AG09309 (cell line): ENCODE measurements at places on chromosomes 3 and 15.

- no peak for DNase-seq
These were observed 21.9 kb downstream of the TNK2 start for GRCh38 chr3:195886181-195887141.

DNA sequence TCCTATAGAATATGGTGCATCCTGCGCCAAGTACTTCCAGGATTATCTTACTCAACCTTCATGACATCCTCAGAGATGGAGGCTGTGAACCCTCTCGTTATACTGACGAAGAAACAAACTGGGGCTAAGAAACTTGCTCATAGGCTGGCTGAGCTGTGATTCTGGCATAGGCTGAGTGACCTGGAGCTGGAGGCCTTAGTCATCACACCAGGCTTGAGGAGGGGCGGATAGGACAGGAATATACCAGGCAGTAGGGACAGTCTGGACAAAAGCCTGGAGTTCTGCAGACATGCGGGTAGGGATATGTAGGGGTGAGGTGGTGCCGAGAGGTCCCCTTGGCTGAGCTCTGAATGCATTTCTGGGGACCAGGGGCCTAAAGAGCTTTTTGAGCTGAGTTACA, 18.1 kb downstream of the HEMK1 start:
- no peak for DNase-seq

DNA sequence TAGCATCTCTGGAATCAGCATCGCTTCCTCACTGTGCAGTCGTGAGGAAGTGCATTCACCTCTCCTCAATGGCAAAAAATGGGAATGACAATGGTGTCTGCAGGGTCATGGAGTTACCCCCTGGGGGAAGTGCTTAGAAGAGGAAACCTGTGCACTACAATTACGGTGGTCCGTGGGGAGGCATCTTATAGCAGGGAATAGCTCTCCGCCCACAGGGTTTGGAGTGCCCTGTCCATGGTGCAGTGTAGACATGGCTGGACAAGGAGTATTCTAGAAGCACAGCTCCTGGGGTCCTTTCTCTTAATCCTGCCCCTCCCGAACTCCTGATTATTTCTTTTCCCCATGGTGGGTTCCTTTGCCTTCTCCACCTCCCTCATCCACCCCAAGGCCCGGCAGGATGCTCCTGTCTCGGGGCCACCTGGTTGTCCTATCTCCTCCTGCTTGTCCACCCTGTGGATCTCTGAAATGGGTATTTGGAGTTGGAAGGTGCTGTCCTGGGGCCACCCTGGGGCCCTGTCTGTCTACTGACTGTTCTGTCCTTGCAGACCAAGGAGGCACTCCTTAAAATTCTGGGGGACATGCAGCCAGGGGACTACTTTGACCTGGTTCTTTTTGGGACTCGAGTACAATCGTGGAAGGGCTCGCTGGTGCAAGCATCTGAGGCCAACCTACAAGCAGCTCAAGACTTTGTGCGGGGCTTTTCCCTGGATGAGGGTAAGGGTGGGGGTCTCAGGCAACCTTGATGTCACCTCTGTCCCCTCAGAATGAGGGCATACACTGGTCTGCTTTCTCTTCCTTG, 5.2 kb downstream of the ITIH1 start:
- no peak for DNase-seq

GRCh38 chr3:129794311-129795185, 99.0 kb downstream of the TMCC1 start:
- DNase-seq: no peak
